Activated CD8-positive, alpha-beta memory T cell treated with anti-CD3 and anti-CD28 coated beads, Interleukin-2, amount 10 ng/mL, durations not matched to agents 7 days and 5 days (primary cell): ENCODE measurements at places on chromosomes 13 and 19. TPM values are rescaled to one million over a fixed set of nuclear protein-coding genes. Genes with fewer than 3 reads are reported as not detected.

Gene BST2
- total RNA-seq = 298 TPM

DNA sequence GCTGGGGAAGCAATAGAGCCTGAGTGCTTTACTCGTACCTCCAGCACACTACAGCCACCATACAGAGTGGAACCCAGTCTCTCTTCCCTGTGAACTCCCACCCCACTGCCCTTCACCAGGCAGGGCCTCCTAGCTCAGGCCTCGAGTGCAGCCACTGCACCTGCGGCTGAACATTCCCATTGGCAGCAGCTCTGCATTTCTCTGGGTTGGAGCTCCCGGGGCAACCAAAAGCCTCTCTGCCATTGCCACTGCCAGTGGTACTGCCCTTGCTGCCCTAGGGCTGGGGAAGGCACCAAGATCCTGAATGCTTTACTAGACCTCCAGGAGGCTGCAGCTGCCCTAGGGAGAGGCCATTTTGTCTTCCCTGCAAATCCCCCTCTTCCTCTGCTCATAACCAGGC, 266.8 kb downstream of the TDRD3 start:
- no peak overlapping the region for H3K4me3 ChIP-seq
- no peaks in the 10 kb centered on the region for H3K36me3 ChIP-seq
- H3K4me1 ChIP-seq = no peaks in the 10 kb centered on the region
- no peaks in the 10 kb centered on the region for H3K27me3 ChIP-seq
- no peak overlapping the region for H3K27ac ChIP-seq

DNA sequence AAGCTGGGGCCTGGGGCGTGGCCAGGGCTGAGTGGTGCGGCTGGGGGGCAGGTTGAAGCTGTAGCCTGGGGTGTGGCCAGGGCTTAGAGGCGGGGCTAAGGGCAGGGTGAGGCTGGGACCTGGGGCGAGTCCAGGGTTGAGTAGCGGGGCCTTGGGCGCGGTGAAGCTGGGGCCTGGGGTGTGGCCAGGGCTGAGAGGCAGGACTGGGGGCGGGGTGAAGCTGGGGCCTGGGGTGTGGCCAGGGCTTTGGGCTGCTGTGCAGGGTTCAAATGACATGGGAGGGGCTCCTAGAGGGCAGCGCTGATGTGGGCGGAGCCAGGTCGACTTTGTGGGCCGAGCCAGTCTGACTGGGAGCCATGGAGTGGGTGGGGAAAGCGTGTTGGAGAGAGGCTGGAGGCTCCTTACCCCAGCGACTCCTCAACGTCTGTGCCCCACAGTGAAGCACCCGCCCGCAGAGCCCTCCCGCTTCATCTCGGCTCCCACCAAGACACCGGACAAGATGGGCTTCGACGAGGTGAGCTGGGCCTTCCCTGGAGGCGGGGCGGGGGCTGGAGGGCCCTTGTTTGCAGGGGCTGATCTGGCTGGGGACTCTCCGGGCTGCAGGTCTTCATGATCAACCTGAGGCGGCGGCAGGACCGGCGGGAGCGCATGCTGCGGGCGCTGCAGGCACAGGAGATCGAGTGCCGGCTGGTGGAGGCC, 21.5 kb downstream of the COLGALT1 start:
- no peaks in the 10 kb centered on the region for H3K27me3 ChIP-seq
- no peak overlapping the region for H3K27ac ChIP-seq
- no peak overlapping the region for H3K4me3 ChIP-seq
- H3K4me1 ChIP-seq = peaks cover 2% of the 10 kb centered on the region
- H3K36me3 ChIP-seq = peaks cover 32% of the 10 kb centered on the region

Gene ZNF134
- total RNA-seq = 17.8 TPM

- no peaks in the 10 kb centered on the region for H3K4me1 ChIP-seq
- H3K27me3 ChIP-seq = no peaks in the 10 kb centered on the region
- no peaks in the 10 kb centered on the region for H3K36me3 ChIP-seq
- H3K4me3 ChIP-seq = no peak overlapping the region
- DNase-seq = no peak
- H3K27ac ChIP-seq = no peak overlapping the region
Measured at GRCh38 chr13:111610081-111610480, 289.6 kb downstream of the TEX29 start.

DNA sequence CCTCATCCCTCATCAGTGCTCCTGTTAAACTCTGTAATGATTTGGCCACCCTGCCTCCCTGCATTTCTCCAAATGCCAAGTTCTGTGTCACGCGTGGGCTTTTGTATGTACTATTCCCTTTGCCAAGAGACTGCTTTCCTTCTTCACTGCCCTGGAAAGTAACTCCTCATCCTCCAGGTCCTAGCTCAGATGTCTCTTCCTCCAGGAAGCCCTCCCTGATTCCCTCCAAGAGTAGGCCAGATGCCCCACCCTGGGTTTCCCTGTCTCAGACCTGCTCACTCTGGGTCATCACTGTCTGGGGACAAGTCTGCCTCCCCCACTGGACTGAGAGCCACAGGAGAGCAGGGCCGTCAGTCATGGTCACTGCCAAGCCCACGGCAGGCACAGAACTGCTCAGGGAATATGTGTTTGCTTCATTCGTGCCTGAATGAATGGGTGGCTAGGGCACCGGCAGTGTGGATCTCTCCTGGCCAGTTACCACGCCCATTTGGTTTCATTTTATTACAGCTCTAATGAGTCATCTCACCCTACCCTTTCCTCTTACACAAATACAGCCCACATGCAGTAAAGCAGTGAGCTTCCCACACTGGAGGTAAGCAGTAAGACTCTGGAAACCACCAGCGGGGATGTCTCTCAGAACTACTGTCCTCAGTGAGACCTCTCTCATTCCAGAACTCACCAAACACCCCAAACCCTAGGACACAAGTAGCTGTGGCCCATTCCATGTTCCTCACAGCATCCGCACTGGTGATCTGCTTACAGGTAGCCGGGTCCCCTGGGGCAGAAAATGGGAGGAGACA, 12.1 kb upstream of the GPR4 start:
- no peaks in the 10 kb centered on the region for H3K27me3 ChIP-seq
- H3K27ac ChIP-seq = peak overlapping the region; percentile 94
- peak overlapping the region; percentile 11 for H3K4me3 ChIP-seq
- peaks cover 29% of the 10 kb centered on the region for H3K4me1 ChIP-seq

Gene CLASRP
- 114 TPM for total RNA-seq

GRCh38 chr13:102441085-102441484, 39.2 kb upstream of the FGF14 start:
- DNase-seq = no peak
- peaks cover 16% of the 10 kb centered on the region for H3K27me3 ChIP-seq
- no peaks in the 10 kb centered on the region for H3K36me3 ChIP-seq
- H3K27ac ChIP-seq = no peak overlapping the region

Gene ACP5
- 58.8 TPM for total RNA-seq

DNA sequence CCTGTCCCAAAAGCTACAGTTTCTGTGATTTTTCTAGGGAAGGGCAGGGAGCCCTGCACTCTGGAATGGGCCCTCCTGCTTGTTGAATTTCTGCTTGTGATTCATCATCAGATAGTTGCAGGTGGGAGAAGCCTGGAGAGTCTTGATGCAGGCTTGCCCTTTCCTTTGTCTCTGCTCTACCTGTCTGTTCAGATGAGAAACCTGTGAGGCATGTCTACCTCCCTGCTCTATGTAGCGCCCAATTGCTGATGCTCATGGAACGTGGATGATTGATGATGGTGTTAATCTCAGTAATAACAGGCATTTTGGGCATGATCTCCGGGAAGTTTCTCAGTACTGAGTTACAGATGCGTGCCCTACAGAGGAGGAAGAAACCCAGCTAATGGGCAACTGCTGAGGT, 10.9 kb upstream of the CBY2 start:
- peaks cover 17% of the 10 kb centered on the region for H3K27me3 ChIP-seq
- no peak overlapping the region for H3K4me3 ChIP-seq
- peaks cover 14% of the 10 kb centered on the region for H3K4me1 ChIP-seq
- no peak overlapping the region for H3K27ac ChIP-seq
- H3K36me3 ChIP-seq = no peaks in the 10 kb centered on the region
- DNase-seq = no peak

DNA sequence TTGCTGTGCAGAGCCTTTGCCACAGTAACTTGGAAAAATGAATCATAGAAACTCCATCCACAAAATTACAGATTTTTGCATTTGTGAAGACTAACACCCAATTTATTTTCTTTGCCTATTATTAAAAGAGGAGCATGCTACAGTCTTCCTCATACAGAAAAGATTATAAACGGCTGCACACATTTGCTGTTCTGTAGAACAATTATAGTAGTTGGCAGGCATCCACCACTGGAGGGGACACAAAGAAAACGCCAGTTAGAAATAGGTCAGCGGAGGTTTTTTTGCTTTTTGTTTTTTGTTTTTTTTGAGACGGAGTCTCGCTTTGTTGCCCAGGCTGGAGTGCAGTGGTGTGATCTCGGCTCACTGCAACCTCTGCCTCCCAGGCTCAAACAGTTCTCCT, 51.6 kb downstream of the SACS start:
- DNase-seq = no peak
- H3K4me1 ChIP-seq = peaks cover 43% of the 10 kb centered on the region

Gene FFAR1
- not detected for total RNA-seq

- no peak for DNase-seq
- H3K4me3 ChIP-seq = no peak within 1 kb of the TSS
- peaks cover 78% of the 10 kb centered on the region for H3K27me3 ChIP-seq
- H3K36me3 ChIP-seq = no peaks in the 10 kb centered on the region
Measured at GRCh38 chr19:11418549-11419506, at the start of gene RGL3. RGL3 (minus strand) TSS chr19:11419314; CDS start chr19:11419278, 36 bp downstream.

- no peak overlapping the region for H3K4me3 ChIP-seq
- H3K4me1 ChIP-seq = no peaks in the 10 kb centered on the region
- DNase-seq = no peak
- H3K27me3 ChIP-seq = no peaks in the 10 kb centered on the region
- peaks cover 10% of the 10 kb centered on the region for H3K36me3 ChIP-seq
Measured at GRCh38 chr19:397321-397720, 11.6 kb downstream of the C2CD4C start.

Gene GPR12
- not detected for total RNA-seq

Gene LCP1
- total RNA-seq = 1,101 TPM

DNA sequence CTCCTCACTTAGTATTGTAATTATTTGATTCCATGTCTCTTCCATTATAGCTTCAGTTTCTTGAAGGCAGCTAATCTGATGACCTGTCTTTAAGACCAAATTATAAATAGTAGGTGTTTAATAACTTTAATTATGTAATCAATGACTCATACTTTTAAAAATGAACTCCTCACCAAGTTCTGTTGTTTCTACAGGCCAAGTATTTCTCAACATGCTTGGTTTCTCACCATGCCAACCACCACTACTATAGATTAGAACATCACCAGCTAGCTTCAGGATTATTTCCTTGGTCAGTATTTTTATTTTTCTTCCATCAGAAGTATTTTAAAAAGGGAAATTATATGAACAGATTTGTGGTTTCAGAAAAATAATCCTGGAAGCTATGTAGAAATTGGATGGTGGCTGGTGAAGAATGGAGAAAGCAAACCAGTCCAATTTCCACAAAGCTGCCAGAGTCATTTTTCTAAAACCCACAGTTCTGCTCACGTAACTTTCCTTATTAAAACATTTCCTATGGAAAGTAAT, 237.7 kb upstream of the DACH1 start:
- no peaks in the 10 kb centered on the region for H3K27me3 ChIP-seq
- H3K36me3 ChIP-seq = no peaks in the 10 kb centered on the region
- H3K4me3 ChIP-seq = no peak overlapping the region
- H3K4me1 ChIP-seq = no peaks in the 10 kb centered on the region

- H3K36me3 ChIP-seq = peaks cover 39% of the 10 kb centered on the region
- H3K27me3 ChIP-seq = no peaks in the 10 kb centered on the region
- H3K27ac ChIP-seq = no peak overlapping the region
- no peak for DNase-seq
- no peak overlapping the region for H3K4me3 ChIP-seq
Measured at GRCh38 chr19:55613396-55613795, 7.9 kb downstream of the ZNF865 start.

- no peaks in the 10 kb centered on the region for H3K27me3 ChIP-seq
- peaks cover 44% of the 10 kb centered on the region for H3K4me1 ChIP-seq
- peaks cover 16% of the 10 kb centered on the region for H3K36me3 ChIP-seq
- DNase-seq = peak; percentile 42
- H3K4me3 ChIP-seq = peak overlapping the region; percentile 93
Measured at GRCh38 chr19:33374236-33374714, 766 bp downstream of the CEBPG start.

Gene OBI1
- total RNA-seq = 18.1 TPM

DNA sequence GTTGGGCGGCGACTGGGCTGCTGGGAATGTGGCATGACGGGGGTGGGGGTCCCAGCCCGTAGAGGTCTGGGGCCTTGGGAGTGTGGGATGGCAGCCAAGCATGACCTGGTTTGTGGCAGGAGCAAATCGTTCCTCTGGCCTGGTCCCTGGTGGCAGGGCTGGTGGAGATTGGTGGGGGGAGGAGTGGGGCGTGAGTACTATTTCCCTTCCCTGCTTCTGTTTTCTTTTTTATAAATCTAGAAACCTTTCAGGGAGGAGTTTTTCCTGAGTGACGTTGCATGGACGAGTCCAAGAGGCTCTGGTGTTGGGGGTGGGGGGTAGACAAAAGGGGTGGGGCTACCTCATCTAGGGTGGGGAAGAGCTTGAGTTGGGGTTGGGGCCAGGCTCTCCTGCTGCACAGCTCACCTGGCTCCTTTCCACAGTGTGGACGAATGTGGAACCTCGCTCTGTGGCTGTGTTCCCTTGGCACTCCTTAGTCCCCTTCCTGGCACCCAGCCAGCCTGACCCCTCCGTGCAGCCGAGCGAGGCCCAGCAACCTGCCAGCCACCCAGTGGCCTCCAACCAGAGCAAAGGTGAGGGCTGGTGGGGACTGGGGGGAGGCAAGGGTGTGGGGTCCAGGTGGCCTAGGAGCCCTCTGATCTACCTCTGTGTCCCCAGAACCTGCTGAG, 15.4 kb upstream of the PRR19 start:
- peak overlapping the region; percentile 44 for H3K27ac ChIP-seq
- H3K4me3 ChIP-seq = no peak overlapping the region
- no peaks in the 10 kb centered on the region for H3K27me3 ChIP-seq
- peaks cover 6% of the 10 kb centered on the region for H3K36me3 ChIP-seq
- no peak for DNase-seq

DNA sequence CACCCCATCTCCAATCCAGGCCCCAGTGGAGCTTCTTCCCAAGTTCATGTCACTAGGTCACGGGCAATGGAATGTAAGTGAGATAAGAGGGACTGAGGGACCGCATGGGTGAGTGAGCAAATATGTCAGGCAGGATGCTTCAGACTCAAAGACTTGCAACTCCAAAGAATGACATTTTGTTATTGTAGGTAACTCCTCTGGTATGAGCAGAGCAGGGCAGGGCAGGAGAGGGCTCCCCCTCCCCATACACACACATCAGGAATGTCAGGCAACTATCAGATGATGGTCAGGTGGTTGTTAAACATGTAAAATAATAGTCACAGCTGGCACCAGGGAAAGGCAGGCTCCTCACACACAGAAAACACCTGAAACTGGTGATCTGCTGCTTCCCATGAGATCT, 10.6 kb downstream of the ERVV-2 start:
- H3K4me1 ChIP-seq = no peaks in the 10 kb centered on the region
- no peak overlapping the region for H3K4me3 ChIP-seq
- peaks cover 8% of the 10 kb centered on the region for H3K36me3 ChIP-seq
- H3K27me3 ChIP-seq = no peaks in the 10 kb centered on the region
- no peak for DNase-seq

- no peak overlapping the region for H3K27ac ChIP-seq
- no peak for DNase-seq
- peaks cover 14% of the 10 kb centered on the region for H3K36me3 ChIP-seq
- H3K27me3 ChIP-seq = no peaks in the 10 kb centered on the region
Measured at GRCh38 chr19:32652894-32653598, 21.9 kb downstream of the ANKRD27 start.

GRCh38 chr13:103371271-103371670, 305.1 kb upstream of the SLC10A2 start:
- no peaks in the 10 kb centered on the region for H3K27me3 ChIP-seq
- H3K4me3 ChIP-seq = no peak overlapping the region
- H3K27ac ChIP-seq = no peak overlapping the region
- H3K36me3 ChIP-seq = no peaks in the 10 kb centered on the region
